AG09319 (cell line): ENCODE measurements at places on chromosomes 12 and 14.
A peak's percentile ranks its signal among the peaks of the same experiment; 100 is the strongest.

DNA sequence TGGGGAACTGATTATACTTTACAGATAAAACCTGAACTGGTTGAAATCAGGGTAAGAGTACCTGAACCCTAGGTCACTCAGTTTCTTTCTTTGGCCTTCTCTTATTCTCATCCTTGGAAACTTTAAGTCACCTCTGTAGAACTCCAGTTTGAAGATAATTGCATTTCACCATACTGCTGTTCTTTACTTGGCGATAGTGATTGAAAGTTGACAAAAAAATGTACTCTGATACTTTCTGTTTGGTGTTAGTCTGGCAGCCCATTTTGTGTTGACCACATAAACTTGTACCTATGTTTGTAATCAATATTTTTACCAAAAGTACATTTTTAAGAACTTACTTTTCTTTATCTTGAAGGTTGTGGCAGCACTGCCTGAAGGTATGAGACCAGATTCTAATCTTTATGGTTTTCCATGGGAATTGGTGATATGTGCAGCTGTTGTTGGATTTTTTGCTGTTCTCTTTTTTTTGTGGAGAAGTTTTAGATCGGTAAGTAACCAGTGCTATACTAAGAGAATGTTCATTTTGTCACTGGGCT is 42.9 kb downstream of the MIA2 start:
- no peak for DNase-seq

DNA sequence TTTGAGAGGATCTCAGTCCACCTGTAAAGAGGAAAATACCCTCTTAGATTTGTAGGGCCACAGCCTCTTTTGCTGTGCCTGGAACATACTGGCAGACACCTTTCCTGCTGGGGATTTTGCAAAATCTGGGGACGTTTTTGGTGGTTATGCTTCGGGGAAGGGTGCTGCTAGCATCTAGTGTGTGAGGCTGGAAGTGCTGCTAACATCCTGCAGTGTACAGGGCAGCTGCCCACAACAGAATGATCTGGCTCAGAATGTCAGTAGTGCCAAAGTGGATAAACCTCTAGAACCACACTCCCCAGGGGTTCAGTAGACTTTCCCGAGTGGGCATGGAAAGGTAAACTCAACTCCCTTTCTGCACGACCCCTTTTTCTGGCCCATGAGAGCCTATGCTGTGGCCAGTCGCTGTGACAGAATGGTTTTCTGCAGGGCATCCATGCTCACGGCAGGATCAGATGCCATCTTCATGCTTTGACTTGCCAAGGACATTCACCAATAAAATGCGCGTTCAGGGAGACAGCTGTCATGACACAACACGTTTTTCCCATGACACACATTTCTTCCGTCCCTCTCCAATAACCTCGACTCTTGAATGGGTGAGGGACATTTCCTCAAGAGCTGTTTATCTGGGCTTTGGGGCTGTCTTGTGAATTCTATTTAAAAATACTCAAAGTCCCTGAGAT is 240.9 kb downstream of the RGS6 start:
- DNase-seq, result no peak

DNA sequence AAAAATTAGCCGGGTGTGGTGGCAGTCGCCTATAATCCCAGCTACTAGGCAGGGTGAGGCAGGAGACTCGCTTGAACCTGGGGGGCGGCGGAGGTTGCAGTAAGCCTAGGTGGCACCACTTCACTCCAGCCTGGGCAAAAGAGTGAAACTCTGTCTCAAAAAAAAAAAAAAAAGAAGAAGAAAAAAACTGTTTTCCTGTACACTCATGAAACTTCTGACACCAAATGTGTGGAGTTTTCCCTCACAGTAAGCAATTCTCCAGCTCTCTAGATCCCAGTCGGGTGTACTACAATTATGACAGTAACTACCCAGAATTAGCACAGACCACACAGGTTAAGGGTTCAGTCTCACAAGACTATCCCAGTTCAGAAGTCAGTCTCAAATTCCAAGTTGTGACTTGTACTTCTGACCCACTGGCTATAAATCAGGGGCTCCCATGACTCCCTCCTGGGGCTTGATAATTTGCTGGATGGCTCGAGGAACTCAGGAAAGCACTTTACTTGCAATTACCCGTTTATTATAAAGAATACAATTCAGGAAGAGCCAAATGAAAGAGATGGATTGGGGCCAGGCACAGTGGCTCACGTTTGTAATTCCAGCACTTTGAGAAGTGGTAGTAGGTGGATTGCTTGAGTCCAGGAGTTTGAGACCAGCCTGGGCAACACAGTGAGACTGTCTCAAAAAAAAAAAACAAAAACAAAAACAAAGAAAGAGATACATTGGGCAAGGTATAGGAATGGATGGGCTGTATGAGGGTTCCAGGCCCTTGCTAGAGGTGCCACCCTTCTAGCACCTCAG is 12.4 kb upstream of the ARF6 start:
- no peak for DNase-seq

DNA sequence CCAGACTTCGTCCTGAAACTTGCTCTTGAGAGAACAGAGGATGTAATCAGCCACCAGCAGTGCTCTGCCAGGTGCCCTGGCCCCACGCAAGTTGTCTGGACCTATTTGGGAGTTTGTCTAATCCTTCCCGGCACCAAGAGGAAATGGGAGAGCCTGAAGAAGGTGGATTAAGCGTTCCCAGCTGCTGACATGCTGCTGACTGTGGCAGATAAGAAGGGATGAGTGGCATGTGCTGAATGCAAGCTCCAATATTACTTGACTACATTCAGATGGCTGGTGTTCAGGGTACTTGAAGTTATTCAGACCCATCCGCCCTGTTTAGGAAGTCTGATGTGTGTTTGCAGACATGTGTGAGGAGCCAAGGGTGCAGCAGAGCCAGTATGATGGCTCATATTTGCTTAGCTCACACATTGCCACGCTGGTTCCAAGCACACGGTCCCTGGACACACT is 440.6 kb upstream of the CCDC196 start:
- no peak for DNase-seq

DNA sequence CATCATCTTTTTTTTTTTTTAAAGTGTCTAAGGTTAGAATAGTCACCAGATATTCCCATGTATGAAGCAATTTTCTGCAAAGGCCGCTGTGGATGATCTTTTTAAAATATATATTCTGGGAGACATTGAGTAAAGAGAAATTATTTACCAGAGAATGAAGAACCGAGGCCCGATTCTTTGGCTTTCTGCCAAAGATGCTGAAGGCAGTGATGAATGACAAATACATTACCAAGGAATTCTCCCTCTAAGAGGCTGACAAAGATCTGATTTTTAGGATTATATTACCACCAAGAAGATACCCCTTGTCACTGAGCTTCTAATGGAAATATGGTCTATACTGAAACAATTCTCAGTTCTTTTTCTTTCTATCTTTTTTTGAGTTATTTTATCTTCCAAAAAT is 336.8 kb downstream of the NAV3 start:
- no peak for DNase-seq

DNA sequence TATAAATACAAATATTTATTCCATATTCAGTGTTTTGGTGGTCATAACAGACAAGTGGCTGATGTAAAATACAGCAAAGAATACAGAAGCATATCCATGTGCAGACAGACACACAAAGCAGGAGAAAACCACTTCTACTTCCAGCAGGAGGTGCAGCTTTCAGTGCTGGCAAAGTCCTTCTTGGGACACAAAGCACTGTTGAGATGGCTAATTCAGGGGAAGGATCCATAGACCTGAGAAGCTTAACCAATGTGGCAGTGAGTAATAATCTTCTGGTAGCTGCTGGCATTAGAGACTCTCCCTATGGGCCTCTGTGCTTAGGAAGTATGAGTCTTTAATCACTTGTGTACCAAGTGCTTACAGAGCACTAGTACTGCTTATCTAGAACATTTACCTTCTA is 26.8 kb downstream of the AMN1 start:
- DNase-seq, result no peak

DNA sequence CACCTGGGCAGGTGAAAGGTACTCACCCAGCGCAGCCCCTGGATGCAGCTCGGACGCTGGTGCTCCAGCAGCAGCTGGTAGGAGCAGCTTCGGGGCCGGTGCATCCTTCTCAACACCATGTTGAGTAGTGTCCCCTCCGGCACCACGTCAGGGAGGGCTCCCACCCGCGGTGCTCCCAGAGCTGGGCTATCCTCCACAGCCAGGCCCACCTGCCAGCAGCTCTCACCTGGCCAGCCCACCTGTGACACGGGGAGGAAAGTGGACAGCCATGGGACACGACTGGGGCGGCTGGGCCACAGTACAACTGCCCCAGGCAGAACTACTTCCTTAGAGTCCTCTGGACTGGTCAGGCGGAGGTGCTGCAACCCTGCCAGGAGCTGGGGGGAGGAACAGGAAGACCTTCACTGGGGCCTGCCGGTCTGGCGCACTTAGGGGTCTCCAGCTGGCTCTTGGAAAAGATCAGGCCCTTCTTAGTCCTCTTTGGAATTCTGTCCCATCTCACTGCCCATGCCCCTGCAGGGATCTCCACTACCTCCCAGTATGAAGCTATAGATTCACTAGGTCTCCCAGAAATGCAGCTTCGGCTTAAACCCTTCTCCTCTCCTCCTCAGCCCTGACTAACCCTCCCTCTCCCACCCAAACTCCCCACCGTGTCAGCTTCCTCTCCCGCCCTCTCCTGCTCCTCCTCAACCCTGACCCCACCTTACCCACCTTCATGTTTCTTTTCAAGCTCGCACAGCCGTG is 668 bp downstream of the RAPGEF3 start:
- no peak for DNase-seq

DNA sequence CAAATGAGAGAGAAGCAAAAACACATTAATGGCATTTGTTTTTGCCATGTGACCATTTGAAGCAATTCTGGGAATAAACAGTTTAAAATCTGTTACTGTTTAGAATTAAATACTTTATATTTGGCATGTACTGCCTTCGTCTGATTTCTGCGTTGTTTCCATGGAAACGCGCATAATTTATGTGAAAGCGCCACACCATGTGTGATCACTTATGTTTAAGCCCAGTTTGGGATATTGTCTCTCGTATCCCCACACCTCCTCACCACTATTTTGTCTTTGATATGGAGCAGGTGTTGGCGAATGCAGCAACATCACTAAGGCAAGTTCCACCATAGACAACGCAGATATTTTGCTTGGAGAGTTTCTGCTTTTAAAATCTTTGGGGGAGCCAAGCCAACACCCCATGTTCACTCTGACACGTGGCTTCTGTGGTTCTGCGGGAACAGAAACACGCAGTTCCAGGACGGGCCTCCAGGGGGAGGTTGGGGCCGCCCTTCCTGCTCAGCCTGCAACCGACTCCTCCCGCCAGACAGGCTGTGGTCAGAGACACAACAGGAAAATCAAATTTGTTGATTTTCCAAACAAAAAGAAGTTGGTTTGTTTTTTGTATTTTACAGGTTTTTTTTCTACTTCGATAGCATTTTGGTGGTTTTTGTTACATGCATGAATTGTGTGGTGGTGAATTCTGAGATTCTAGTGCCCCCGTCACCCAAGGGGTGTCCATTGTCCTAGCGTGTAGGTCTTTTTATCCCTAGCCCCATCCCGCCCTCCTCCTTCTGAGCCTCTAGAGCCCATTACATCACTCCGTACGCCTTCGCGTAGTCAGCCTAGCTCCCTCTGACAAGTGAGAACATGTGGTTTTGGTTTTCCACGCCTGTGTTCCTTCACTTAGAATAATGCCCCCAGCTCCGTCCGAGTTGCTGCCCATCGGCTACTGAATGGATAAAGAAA is 101.9 kb upstream of the SFSWAP start:
- DNase-seq, result peak; percentile 27

DNA sequence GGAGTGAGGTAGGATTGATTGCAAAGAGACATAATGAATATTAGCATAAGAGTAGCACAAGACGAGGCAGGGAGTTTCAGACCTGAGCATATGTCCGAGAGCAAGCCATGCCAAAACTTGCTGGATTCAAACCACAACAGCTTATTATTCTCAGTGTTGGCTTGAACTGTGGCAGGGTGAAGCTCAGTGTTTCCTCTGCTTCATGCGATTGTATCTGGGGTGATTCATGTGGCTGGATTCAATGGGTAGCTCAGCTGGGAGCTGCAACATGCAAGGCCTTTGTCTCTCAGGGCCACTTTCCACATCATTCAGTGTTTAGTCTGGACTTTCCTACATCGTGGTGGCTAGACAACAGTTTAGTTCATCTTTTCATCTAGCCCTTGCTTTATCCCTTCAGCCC is 22.1 kb upstream of the E2F7 start:
- no peak for DNase-seq

- no peak for DNase-seq
Observed at GRCh38 chr12:121096199-121096798, 36.4 kb upstream of the P2RX7 start.

GRCh38 chr14:34368971-34369647 is 92.9 kb downstream of the SPTSSA start:
- DNase-seq, result no peak

GRCh38 chr14:64217834-64218233 is 76.3 kb downstream of the ESR2 start:
- DNase-seq, result no peak

DNA sequence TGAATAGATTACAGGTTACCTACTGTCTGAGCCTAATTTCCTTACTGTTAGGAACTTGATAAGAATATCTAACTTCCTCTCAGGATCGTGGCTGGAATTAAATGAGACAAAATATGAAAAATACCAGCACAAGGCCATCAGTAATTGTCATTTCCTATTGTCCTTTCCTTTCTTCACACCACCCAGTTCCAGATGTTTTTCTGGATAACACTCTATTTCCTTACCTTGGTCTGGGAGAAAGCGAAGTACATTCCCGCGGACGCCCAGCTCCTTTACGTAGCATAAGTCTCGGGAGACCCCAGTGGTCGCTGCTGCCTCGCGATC is 376 bp downstream of the GDF3 start:
- DNase-seq, result no peak

DNA sequence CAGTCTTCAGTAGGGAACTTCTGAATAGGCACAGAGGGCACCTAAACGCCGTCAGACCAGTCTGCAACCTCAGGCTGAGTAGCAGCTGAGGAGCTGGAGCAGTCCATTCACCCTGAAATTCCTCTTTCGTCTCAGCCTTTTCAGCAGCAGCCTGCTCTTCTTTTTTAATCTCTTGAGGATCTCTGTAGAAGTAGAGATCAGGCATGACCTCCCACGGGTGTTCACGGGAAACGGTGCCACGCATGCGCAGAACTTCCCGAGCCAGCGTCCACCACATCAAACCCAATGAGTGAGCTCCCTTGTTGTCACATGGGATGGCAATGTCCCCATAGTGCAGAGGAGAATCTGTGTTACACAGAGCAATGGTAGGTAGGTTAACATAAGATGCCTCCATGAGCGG is 11.1 kb upstream of the MARK3 start:
- no peak for DNase-seq

DNA sequence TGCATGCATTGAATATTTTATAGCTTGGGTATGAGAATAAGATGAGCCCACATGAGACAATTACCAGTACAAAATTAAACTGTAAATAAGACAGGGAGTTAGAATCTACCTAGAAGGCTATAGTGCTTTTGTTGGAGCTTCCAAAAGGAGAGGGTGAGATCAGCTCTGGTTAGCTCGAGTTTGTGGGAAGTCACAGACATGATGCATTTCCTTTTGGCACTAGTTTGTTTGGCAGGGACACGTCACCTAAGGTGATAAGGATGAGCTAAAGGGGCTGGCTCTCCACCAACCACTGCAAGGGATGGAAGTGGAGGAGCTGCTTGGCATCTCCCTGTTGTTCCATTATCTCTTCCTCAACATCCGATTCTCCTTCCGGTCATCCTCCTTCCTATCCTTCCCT is 48.5 kb upstream of the CPM start:
- no peak for DNase-seq
